SW 1271 (cell line): ENCODE measurements at places on chromosomes 1 and 21.

GRCh38 chr1:97943354-97943753 is 22.5 kb upstream of the DPYD start:
- DNase-seq: no peak

DNA sequence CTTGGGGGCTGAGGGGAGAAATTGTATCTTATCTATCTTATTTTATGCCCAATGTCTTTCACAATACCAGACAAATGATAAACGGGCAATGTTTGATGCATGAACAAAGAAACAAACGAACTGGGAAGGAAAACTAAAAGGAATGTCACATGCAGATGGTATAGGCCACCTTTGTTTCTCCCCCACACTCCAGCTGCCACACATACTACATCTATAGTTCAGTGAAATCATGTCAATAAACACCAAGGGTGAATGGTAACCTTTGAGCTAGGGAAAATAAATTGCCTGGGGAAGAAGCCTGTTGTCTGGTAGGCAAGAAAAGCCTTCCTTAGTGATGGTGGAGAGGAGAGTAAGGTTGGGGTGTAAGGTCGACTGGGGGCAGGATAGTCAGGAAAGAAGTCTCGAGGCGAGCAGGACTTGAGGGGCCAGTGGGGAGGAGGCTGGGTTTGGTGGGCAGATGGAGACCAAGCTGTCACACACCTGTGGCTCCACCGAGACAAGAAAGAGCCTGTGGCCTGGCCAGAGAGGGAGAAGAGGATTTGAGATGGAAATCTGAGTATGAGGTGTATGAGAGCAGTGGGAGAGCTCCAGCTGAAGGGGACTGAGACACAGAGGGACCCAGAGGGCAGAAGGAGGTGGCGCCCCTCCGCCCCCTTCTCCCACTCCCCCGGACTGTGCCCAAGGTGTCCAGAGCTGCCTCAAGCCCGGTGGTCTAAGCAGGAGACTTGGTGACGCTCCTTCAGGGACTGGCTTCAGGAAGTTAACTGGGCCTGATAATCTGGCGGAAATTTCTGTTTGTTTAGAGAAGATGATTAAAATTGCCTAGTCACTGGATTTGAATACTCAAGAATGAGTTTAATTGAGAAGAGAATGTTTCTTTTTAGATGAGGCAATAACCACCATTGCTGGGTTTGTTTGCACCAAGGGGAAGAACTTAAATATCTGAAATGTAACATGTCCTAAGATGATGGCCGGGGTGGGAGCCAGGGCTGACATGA is 37.3 kb downstream of the ATF3 start:
- DNase-seq: no peak

- DNase-seq: no peak
Measured at GRCh38 chr1:94240822-94241221, 3.4 kb upstream of the ARHGAP29 start.

DNA sequence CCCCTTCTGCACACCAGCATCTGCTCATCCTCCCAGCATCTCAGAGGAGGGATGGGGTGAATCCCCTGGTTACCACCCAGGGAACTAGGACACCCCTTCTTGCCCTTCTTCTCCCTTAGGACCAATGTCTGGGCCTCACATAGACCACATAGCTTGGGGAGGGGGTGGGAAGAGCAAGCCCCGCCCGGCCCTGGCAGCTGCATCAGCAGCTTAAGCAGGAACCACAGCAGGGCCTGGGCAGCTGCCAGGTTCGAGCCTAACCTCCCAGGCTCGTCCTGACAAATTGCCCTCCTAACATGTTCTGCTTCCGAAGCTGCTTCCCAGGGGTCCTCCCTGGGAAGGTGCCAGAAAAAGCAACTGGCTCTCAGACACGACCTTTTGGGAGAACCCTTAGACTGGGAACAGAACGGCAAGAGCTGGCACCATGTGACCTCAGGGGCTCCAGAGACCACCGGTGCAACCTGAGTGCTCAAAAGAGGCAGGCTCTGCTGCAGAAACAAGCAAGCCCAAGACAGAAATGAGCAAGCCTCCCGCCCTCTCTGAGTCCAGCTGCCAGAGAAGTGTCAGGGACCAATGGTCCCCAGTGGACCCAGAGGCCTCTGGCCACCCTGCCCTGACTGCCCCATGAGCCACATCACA is 18.4 kb upstream of the CLSTN1 start:
- no peak for DNase-seq

- DNase-seq: no peak
Measured at GRCh38 chr1:181120924-181121323, 32.4 kb downstream of the IER5 start.

DNA sequence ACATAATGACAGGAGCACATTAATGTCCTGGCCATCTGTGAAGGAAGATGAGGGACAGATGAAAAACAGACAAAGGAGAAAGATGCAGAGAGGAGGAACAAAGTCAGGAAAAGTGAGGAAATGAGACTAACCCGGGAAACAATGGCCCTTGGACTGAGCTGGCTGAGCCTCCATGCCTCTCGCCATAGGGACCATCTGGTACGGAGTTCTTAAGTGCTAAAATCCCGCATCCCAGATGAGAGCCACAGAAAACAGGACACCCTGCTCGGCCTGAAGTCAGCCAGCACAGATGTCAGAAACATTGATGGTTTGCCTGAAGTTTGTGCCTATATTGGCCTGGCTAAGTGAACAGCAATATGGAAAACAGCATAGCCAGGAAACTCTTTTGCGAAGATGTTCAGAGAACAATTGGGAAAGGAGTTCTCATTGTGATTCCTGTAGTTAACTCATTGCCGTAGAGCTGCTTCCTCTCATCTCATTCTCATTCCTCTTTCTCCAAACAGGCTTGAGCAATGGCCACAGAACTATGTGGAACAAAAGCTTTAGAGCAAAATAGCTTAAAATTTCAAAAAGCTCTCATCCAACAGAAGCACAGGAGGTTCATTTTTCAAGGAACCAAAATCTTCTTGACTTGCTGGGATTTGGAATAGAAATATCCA is 96.6 kb downstream of the ASTN1 start:
- no peak for DNase-seq

GRCh38 chr1:108560874-108561459 is 1.1 kb downstream of the EEIG2 start:
- DNase-seq: peak; percentile 71

DNA sequence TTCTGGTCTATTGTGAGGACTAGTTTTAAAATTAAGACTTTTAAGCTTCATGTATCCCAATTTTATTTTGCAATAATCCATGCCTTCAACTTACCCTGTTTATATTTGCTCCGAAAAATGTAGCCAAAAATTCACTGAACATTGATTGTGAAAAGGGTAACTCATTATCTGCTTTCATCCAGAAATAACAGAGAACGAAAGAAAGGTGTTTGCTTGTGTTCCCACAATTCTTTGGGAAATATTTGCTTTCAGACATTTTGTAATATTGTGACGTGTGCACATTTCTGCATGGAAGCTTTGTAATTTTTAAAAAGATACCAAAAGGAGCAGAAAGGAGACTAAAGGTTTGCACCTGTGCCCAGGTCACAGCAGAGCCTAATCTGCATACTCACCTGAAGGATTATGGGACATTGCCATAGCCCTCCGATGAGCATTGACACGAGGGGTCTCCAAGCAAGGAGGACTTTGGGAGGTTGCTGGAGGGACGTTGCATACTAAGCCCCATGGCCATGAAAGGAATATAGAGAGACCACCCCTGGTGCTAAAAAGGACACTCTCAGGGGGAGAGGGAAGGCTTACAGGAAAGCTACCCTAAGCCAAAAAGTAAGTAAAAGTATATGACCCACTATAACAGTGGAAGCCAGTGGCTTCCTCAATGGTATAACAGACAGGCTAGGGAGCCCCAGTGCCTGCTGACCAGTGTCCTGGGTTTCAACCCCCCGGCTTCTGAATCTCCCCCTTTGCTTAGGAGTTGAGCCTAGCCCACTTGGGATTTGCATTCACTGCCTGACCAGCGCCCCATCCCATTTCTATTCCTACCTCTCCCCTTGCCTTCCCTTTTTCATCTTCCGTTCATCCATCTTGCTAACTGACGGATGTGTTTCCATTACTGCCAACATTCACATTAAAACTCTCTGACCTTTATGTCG is 148.6 kb upstream of the ZC3H12A start:
- no peak for DNase-seq

DNA sequence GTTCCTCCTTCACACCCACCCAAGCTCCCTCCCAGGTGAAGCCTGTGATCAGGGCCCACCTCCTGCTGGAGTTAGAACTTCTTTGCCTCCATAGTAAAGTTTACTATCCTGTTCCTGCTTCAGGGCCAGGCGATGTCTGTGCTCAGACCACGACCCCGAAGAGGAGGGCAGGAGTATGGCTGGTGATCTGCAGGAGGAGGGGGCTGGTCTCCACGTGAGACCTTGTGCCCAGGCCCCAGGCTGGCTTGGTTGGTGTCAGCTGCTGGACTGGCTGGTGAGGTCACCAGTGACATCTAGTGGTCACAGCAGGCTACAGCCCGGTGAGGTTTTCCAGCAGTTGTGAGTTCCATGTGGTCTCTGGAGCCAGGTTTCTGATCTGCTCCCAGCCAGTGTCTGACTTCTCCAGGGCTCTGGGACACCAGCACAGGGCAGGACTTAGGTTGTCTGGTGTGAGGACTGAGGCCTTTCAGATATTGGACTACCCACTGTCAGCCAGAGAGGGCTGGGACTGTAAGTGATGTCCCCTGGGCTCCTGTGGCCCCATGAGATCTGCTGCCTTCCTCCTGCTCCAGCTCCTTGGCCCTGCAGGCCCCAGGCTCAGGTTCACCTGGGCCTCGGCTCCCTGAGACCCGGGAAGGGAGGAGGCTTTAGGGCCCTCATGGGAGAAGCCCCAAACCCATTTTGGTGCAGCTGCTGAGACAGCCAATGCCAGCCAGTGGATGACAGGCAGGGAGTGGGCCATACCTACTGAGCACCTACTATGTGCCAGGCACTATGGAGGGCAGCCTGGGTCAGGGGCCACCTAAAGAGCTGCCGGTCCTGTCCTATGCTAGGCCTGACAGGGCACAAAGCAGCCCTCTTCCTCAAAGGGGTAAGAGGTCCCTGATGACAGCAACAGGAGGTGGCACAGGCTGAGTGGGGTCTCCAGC is 6.0 kb upstream of the UBL4B start:
- peak; percentile 43 for DNase-seq

- DNase-seq: peak; percentile 42
Measured at GRCh38 chr1:207698822-207699483, 52.9 kb upstream of the CD46 start.
